ENCODE measurements at places on chromosomes 13 and 19.

GRCh38 chr19:51421229-51422052 lies 4.0 kb upstream of the SIGLEC10 start:
- DNase-seq: no peak

GRCh38 chr13:77737583-77738200 lies 40.2 kb downstream of the SLAIN1 start:
- DNase-seq: no peak

DNA sequence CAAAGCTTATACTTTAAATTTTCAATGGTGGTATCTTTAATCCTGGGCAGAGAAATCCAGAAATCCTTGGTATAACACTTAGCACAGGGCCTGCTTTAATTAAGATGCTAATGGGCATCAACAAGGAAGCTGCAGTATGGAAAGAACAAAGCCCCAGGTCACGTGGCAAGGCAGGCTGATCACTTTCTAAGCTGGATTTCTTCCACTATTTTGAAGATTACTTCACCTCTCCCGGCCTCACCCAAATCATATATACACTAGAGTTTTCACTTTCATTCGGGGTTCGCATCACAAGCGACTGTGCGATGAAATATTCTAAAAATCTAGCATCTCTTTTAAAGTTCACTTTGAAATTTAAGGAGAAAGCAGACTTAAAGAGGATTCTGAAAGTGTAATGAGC lies 71.8 kb downstream of the STARD13 start:
- no peak for DNase-seq

DNA sequence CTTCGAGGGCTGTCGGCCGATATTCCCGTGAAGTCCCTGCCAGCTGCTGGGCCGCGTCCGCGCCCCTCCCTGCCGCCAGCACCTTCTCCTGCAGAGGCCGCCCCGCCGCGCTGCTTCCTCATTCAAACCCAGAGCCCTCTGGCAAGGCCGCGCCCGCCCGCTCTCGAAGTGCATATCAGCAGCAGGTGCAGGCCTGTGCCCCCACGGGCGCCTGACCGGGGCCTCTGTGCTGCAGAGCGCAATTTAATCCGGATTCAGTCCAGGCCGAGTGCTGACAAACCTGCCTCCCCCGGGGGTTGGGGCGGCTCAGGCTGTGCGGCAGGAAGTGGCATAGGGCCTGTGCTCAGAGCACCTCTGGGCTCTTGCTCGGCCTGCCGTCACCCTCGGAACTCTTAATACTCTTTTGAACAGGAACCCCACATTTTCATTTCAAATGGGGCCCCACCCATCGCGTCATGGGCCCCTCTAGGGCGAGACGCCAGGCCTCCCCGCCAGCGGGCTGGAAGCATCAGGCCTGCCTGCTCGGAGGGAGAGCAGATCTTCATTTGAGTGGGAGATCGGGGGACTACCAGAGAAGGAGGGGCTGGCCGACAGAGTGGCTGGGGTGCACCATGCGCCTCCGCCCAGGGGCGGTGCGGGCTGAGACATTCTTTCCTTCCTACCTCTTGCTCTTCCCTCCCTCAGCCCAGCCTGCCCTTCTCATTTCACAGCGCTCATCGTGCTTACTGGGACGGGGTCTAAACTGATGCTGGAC lies 125.7 kb downstream of the TNFRSF19 start:
- no peak for DNase-seq

- no peak for DNase-seq
Measured at GRCh38 chr13:47087841-47088240, 191.0 kb upstream of the HTR2A start.

DNA sequence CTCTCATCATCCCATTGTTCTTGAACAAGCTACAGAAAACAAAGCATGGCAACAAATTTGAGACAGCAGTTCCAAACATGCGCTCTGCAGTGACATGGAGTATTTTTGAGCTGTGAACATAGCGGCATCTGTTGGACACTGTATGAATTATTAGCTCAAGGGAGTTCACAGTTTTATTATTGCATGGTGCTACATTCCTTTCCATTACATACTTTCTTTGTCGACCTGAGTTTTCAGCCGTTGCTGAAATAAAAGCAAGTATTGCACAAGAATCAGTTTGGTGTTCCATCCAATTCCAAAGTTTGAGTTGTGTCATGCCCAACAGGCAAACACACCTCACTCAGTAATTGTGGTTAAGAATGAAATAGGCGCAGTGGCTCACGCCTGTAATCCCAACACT lies 30.1 kb upstream of the METTL21C start:
- DNase-seq: no peak

DNA sequence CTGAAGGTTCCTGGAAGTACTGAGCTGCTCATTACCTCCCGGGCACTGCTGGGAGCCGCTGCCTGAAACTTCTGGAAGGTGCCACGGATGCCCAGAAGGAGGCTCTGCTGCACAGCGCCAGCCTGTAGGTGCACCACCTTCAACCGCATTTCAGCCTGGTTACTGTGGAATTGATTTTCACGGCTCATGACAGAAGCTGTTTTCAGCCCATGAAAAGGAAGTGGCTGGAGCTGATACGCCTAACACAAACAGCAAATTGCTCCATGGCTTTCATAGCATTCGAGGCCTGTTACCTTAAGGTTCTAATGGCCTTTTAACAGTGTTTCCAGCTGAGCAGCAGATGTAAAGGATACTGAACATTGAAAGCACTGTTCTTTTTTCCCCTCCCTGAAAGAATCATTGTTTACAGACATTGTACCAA lies 22.0 kb downstream of the GPC6 start:
- DNase-seq: no peak

DNA sequence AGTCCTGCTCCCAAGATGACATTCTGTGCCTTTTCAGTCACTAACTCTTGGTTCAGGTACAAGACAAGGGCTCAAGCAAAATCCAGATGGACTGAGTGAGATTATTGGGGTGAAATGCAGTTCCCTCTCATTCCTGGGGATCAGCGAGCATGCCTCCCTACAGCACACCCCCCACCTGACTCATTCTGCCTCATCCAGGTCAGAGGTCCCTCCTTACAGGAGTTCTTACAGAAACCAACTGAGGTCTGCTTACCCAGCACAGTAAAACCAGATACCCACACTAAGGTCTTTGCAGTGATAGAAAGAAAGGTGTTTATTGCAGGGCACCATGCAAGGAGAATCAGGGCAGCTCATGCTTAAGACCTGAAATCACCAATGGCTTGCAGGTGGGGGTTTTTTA lies 21.6 kb upstream of the MRI1 start:
- DNase-seq: no peak

DNA sequence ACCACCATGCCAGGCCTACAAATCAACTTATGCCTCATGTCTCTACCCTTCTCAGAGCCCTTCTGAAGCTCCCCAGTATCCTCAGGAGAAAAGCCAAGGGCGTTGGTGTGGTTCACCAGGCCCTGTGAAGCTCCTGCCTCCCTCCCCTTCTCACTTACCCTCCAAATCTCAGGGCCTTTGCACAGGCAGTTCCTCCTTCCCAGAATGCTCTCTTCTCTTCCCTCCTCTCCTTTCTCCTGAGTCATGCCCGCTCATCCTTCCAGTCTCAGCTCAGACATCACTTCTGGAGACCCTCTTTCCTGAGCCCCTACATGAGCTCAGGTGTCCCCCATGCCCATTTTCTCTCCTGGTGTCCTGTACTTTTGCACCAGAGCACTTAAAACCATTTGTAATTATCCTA lies 20.5 kb downstream of the HIF3A start:
- no peak for DNase-seq

- no peak for DNase-seq
Measured at GRCh38 chr13:75050419-75051046, 431.4 kb downstream of the TBC1D4 start.

- DNase-seq: no peak
Measured at GRCh38 chr19:7516878-7517277, 975 bp downstream of the ZNF358 start.

GRCh38 chr19:44071824-44072542 lies at the start of gene ZNF284:
ZNF284 (plus strand) TSS chr19:44072159; CDS start chr19:44076390, 4,231 bp downstream.
- DNase-seq: peak; percentile 59

- no peak for DNase-seq
Measured at GRCh38 chr13:41452462-41452861, 4.9 kb upstream of the RGCC start.

DNA sequence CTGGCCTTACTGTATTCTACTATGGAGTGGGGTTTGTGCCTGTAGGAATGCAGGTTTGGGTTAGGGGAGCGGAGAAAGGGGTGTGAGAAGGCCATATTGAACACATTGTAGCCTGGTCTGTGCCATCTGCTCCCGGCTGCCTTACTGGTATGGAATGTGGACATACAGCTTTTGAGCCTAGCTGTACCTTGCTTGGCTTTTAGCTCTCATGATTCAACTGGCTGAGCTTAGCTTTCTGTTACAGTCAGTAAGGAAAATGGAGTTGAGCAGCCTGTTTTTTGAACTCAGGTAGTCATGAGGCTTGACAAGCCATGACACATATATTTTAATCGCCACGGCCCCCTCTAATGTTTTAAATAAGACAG lies 41.6 kb downstream of the ARHGAP35 start:
- DNase-seq: no peak

DNA sequence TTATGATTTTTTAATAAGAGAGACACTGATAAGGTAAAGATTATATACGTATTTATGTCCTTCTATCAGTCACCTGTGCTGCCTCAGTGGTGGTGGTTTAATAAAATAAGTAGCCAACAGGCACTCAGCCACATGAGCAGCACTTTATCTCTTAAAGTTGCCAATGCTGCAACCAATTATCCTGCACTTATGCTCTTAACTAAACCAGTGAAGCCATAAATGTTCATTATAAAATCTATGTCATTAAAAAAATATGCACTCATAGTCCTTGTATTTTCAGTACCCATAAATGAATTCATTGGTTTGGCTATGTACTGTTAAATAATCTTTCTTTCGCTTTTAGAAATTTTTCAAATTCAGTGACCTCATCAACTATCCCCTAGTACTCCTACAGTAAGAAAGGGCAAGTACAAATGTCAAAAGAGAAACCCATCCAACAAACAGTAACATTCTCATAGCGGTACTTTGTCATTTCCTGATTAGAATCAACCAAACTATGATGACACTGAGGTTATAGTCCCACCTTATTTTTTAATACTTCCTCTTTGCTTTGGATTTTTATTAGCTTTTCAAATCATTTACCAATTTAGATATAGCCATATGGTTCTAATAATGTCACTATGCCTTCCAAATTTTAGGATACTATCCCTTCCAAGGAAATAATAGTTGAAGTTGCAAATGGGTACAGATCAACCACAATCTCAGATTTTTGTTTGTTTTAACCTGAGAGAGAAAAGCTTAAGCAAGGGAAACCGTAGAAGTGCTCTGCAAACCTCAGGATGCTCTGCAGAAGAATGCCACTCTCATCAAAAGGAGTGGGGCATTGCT lies 190.9 kb downstream of the KLF12 start:
- DNase-seq: no peak

DNA sequence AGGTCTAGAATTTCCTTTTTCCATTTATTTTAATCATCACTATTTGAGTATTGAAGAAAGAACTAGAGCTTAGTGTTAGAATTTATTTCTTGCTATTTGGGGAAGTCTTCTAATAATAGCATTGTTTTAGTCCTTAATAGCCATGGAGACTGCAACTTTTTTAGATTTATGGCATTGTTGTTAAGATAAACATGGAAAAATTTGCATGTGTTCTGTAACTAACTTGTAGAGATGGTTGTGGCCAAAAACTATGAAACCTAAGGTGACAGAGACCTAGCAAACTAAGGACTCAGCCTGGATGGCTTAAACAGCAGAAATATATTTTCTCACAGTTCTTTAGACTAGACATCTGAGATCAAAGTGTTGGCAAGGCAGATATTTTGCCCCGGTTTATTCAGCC lies 246.4 kb downstream of the SPRY2 start:
- DNase-seq: no peak

- no peak for DNase-seq
Measured at GRCh38 chr19:4557971-4558941, 1.2 kb downstream of the SEMA6B start.

DNA sequence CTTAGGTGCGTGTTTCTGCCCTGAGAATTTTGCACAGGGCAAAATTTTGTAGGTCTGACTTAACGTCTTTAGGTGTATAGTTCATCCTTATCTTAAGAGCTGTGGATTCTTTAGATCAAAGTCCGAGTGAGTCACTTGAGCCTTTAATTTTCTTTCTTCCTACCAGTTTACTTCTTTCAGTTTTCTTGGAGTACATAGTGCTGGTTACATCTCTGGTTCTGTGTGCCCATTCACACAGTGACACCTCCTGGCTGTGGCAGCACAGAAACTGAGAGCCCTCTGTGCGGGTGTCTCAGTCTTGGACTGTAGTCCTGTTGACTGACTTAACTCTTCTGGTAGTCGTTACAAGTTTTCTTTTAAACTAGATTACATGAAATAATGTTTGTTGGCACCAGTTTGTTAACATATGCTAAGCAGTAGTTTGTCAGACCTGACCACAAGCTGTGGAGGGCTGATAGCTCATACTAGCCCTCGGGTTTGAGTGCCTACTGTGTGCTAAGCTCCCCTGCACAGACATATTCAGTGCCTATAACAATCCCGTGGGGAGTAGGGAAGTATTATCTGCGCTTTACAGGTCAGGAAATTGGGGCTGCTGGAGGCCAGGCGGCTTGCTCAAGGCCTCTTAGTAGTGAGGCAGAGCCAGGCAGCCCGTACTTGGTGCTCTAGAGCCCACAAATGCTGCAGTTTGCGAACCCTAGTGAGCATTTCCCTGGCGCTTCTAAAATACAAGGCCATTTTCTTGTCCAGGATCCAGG lies 1.6 kb downstream of the GATAD2A start:
- DNase-seq: no peak

DNA sequence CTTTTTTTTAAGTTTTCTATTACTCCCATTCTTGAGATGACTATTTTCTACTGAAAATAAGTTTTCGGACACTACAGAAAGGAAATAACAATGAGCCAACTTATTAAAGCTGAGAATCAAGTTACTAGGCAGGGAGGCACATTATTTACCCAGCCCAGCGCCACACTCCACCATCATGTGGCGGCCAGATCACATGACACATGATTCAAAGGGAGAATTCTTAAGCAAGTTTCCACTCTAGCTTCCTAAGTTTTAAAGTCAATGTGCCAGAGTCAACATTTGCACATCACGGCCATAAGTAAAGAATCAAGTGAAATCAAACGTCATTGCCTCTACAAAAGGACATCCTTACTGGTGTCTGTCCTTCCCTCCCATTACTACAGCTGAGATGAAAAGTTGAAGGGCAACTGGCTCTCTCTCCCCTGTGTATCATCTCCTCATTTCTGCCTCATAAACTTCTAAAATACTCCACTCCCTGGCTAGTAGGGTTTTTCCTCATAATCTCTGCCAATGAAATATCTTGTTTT lies 81.7 kb downstream of the KLF12 start:
- DNase-seq: no peak

- DNase-seq: no peak
Measured at GRCh38 chr13:73972545-73972944, 161.7 kb downstream of the KLF12 start.

DNA sequence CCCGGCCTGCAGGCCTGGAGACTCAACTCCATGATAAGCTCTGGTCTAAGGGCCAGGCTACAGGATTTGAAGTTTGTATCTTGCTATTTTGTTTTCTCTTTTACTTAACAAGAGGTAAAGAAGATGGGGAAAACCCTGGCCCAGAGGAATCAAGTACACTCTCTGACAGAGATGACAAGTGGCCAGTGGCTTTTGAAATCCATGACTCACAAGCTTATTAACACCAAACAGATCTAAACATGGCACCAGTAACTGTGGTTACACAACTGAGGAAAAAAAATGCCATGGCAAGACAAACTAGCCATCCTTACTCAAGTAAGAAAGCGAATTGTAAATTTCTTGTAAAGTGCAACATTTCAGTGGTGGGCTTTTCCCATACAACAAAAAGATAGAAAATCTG lies 72.6 kb upstream of the SERTM1 start:
- DNase-seq: no peak

Data from NCI-H1105 (cell line).